ENCODE measurements at places on chromosomes 11 and 22.

DNA sequence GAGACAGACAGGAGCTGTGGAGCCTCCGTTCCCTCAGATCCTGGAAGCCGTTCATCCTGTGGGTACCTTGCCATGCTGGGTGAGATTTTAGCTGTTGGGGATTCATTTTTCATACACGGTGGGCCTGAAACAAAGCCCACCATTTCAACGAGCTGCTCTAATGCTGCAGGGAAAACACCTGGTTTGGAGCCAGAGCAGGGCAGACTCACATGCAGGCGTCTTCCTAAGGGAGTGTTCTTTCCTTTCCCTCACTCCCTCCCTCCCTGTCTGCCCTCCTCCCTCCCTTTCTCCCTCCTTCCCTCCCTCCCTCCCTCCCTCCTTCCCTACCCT, 52.5 kb downstream of the CD6 start:
- DNase-seq: no peak

DNA sequence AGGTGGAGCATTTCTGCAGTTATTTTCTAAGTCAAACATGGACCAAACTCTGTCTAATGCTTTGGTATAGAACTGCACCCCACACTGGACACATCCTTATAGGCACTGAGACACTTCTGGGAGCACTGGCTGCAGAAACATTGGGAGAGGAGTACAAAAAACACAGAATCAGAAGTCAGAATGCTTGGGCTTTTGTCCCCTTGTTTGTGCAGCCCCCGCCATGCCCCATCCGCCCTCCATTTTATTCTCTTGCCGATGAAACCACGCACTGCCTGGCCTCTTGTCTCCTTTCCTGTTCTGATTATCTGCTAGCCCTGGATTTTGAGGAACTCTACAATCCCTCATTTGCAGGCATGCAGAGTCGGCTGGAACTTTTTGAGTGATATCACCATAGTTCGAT, 1201.2 kb downstream of the TBC1D22A start:
- DNase-seq: no peak

- DNase-seq: no peak
Observed at GRCh38 chr22:45682064-45682463, 10.4 kb downstream of the ATXN10 start.

- no peak for DNase-seq
Observed at GRCh38 chr11:553083-553987, 7.2 kb downstream of the LMNTD2 start.

DNA sequence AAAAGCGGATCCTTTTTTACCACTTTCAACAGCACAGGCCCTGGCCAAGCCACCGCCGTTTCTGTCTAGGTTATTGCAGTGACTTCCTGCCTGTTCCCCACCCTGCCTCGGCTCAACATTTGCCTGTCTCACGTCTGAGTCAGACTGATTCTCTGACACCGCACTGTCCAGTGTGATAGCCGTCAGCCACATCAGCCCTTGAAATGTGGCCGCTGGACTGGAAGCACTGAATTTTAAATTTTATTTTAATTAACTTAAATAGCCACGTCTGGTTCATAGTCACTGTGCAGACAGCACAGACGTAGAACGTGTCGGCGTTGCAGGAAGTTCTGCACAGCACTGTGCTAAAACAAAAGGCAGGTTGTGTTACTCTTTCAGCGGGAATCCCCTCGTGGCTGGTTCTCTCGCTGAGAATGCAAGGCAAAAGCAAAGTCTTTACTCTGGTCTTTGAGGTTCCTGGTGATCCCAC, 56.3 kb upstream of the ADSL start:
- no peak for DNase-seq

DNA sequence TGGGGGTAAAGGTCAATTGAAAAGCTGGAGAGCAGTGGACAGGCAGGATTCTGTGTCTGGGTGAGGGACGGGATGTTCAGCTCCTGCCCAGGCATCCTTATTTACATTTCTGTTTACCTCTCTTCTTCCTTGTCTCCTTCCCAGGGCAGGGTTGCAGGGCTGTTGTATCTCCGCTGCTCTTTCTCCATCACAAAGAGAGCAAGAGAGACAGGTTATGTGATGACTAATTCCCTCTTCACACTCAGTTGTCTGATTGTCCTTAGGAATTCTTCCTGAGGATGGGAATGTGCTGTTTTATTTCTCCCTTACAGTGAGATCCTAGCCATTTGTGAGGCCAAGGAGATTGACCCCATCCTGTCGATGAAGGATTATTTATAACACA, 104.9 kb downstream of the VPREB1 start:
- DNase-seq: no peak

DNA sequence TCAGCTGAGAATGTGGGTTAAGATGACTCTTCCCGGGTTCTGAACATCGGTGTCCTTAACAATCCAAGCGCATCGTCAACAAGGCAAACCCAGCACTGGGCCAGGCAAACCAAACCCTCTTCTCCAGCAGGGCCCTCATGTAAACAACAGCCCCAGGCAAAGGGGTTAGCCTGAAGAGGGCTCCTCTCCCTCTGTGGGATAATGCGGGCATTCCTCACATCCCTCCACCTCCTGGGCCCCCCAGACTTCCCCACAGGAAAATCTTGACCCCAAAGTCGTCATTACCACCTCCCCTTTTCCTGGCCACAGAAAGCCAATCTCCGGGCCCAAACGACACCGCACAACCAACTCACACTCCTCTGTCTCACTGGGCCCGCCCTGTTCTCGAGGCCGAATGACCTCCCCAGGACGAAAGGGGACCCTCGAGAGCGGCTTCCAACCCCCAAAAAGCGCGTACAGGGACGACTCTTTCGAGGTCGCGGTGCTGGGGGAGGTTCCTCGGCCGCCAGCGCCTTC, 566 bp downstream of the DDB1 start:
- DNase-seq: peak; percentile 65

GRCh38 chr22:24023204-24023789, 12.2 kb downstream of the CABIN1 start:
- DNase-seq: no peak

- DNase-seq: no peak
Observed at GRCh38 chr11:3101921-3102640, 44.9 kb upstream of the CARS1 start.

DNA sequence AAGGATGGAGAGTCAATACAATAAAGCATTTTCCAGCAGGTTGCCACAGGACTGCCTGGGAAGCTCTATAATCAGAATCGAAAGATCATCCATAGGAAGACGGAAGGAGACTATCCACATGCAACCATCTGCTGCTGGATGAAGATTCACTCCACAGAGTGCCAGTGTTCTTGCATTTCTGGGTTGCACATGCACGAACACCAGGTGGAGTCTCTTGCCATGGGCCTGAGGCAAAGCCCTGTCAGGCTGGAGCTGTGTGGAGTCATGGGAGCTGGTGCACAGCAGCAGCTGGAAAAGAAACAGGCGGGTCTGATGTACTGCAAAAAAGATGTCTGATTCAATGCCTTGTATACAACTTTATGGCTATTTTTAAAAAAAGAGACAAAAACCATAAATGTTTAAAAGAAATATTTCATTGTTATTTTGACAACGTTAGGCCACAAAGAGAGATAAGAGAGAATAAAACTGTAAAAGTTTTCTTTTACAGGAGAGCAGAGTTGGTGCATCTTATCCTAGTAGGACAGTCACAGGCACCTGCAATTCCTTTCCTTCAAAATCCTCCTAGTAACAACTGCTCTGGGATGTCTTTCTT, 12.9 kb upstream of the FAT3 start:
- DNase-seq: no peak

DNA sequence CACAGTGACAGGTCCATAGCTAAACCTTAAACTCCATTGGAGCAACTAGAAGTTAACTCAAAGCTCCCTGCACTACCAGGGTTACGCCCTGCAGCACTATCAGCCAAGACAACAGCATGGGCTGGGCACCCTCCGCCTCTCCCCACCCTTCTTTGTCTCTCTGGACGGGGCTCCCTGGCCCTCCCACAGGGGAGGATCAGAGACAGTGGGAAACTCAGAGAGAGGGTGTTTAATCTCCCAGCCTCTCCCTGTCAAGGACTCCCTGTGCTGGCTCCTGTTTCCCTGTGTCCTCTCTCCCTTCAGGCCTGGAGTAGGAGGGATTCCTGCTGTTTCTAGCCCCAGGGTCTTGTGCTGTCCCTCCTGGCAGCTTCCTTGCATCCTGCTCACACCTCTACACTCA, 56.9 kb upstream of the CSNK2A3 start:
- DNase-seq: no peak

DNA sequence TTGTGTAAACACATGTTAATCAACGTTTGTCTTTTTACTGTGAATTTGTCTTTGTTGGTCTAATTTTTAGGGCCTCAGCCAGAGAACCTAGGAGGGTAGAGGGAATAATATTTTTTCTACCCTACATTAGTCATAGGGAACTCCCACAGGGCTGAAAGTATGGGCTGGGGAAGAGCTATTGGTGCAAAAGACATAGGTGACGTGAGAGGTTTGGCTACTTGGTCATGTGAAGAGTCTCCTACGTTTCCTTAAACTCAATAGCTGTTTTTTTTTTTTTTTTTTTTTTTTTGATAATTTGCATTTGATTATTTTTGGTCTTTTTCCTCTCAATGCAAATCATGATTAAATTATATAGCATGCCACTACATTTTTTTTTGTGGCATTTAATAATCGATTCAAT, 15.9 kb upstream of the MMP7 start:
- DNase-seq: no peak

GRCh38 chr11:64742087-64742888, 1.7 kb downstream of the RASGRP2 start:
- DNase-seq: peak; percentile 61

DNA sequence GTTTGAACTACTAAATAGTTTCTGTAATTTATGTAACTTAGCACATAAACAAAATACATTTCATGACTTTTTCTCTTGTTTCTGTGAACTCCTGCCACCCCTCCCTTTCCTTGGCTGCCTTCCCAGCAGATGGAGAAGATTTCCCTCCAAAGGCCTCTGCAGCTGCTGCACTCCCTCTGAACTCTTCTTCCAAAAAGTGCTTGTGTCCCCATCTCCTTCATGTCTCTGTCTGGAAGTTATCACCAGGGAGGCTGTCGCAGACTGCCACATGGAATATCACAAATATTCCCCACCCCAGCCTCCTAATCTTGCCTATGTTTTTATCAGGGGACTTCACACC, 1068.3 kb downstream of the OPCML start:
- no peak for DNase-seq

DNA sequence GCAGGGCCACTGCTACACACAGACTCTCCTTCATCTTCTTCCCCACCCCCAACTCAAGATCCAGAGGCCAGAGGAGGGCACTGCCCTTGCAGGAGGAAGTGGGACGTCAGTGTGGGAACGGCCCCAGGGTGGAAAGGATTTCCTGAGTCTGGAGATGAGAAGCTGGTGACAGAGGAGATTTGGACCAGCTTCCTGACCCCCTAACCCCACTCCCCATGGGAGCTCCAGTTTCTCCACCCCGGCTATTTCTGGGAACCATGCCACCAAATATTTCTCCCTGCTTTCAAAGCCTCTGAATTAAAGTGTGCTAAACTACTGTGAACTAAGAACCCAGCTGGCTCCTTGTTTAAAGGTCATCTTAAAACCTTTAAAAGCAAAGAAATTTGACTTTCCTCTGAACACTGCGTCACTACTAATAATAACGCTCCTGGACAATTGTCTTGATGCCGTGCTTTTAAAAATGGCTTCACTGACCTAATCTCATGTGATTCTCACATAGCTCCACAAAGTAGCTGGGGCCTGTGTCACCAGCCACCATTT, 46.6 kb downstream of the CWC15 start:
- DNase-seq: no peak
